Endothelial cell of umbilical vein (primary cell): ENCODE measurements at places on chromosomes 2 and 18. TPM values are rescaled to one million over a fixed set of nuclear protein-coding genes. Genes with fewer than 3 reads are reported as not detected.

DNA sequence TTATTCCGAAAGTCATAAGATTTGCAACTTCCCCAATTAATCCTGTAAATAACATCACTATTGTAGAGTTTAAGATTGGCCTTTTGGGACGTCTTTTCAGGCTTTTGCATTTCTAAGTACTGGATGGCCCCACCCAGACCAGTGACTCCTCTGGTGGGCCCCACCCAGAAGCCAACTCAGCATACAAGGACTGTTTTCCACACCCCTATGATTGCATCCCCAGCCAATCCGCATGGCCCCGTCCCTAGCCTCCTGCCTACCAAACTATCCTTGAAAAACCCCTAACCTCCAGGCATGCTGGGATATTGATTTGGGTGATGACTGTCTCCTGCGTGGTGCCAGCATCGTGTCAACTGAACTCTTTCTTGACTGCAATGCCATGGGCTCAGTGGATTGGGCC, 24.5 kb upstream of the TGIF1 start:
- DNase-seq: no peak

DNA sequence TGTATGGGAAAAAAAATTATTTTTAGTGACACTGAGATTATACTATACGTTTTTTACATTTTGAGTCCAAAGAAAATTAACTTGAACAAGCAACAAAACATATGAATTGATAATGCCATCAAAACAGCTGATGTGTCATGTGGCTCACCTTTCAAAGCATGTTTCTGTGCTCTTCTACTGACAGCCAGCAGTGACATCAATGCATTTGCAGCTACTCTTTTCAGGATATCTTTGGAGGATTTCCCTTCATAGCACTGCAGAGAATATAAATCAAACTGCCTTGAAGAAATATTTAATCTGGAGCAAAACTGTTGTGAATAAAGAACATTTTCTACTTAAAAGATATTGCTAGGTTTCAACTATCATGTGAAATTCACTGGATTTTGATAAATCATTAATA, 83.1 kb upstream of the CD226 start:
- DNase-seq: no peak

- peak; percentile 87 for DNase-seq
These were observed 2.1 kb upstream of the SLC30A3 start for GRCh38 chr2:27264753-27265535.

DNA sequence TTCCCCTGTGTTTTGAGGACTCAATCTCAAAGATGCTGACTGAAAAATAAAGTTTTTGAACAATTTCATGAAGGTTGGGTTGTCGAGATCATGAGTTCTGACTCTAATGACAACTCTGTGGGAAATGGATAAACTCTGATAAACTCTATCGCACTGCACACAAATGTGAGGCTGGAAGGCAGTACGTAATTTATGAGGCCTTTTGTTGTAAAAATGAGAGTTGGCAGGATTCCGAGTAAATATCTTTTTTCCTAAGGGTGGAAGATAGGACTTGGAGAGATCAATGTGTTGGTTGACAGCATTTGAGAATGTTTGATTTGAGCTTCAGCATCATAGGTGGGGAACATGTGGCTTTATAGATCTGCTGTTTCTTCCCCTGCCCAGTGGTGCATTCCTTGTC, 90.4 kb downstream of the SPTBN1 start:
- DNase-seq: peak; percentile 51

The LBH gene
- total RNA-seq: 2.9 and 5.5 TPM in 2 replicates

The CD8B gene
- not detected in 2 replicates for total RNA-seq

The METAP1D gene
- total RNA-seq: 8.1 TPM in 2 replicates
